ENCODE measurements at places on chromosomes 6 and 20. TPM values are rescaled to one million over a fixed set of nuclear protein-coding genes. Genes with fewer than 3 reads are reported as not detected.

The RAB23 gene
- 68.0 TPM for total RNA-seq

DNA sequence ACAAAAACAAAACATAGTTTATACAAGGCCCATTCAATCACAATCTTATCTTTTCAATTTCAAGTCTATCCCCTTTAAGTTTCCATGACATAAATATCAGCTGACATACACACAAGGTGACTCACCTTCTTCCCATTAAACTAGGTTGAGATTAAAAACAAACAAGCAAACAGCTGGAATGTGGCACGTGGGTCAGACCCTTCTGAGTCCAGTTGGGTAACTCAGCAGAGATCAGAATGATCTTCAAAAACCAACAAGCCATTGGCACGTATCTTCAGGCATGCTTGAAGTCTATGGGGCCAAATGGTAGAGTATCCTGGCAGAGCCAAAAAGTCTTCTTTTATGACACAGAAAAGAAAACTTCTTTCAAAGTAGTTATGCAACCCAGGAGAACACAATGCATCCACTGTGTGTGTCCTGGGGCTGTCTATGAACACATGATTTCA lies 603.5 kb upstream of the CITED2 start:
- H3K27me3 ChIP-seq = no peaks in the 10 kb centered on the region
- peak; percentile 64 for DNase-seq
- peaks cover 16% of the 10 kb centered on the region for H3K4me1 ChIP-seq
- no peak overlapping the region for H3K27ac ChIP-seq

GRCh38 chr20:58661598-58662473 lies 10.8 kb downstream of the STX16 start:
- H3K4me3 ChIP-seq = no peak overlapping the region
- H3K36me3 ChIP-seq = peaks cover 2% of the 10 kb centered on the region
- no peaks in the 10 kb centered on the region for H3K4me1 ChIP-seq
- DNase-seq = no peak
- no peak overlapping the region for H3K27ac ChIP-seq

DNA sequence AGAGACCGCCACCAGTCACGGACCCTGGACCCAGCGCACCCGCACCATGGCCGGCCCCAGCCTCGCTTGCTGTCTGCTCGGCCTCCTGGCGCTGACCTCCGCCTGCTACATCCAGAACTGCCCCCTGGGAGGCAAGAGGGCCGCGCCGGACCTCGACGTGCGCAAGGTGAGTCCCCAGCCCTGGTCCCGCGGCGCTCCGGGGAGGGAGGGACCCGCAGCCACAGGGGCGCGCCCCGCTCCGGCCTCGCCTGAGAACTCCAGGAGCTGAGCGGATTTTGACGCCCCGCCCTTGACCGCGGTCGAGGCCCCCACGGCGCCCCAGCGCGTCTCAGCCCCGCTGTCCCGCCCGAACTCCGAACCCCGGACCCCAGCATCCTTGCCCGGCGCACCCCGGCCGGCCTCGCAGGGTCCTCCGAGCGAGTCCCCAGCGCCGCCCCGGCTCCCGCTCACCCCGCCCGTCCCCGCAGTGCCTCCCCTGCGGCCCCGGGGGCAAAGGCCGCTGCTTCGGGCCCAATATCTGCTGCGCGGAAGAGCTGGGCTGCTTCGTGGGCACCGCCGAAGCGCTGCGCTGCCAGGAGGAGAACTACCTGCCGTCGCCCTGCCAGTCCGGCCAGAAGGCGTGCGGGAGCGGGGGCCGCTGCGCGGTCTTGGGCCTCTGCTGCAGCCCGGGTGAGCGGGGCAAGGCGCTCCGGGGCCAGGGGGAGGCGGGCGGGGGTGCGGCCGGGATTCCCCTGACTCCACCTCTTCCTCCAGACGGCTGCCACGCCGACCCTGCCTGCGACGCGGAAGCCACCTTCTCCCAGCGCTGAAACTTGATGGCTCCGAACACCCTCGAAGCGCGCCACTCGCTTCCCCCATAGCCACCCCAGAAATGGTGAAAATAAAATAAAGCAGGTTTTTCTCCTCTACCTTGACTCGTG lies at the start of gene OXT:
Gene OXT, plus strand, starts transcription at position 11 of the 920 bp plus-strand sequence. Its CDS starts 36 bp downstream, at position 47.
- H3K4me3 ChIP-seq = no peak within 1 kb of the TSS
- peaks cover 7% of the 10 kb centered on the region for H3K4me1 ChIP-seq
- DNase-seq = no peak
- no peaks in the 10 kb centered on the region for H3K36me3 ChIP-seq
- H3K27ac ChIP-seq = no peak within 1 kb of the TSS
- peaks cover 10% of the 10 kb centered on the region for H3K27me3 ChIP-seq

- H3K4me3 ChIP-seq = no peak overlapping the region
- H3K27me3 ChIP-seq = no peaks in the 10 kb centered on the region
- H3K4me1 ChIP-seq = peaks cover 3% of the 10 kb centered on the region
- DNase-seq = peak; percentile 13
- no peak overlapping the region for H3K27ac ChIP-seq
Observed at GRCh38 chr6:79377047-79377446, 142.6 kb upstream of the HMGN3 start.

DNA sequence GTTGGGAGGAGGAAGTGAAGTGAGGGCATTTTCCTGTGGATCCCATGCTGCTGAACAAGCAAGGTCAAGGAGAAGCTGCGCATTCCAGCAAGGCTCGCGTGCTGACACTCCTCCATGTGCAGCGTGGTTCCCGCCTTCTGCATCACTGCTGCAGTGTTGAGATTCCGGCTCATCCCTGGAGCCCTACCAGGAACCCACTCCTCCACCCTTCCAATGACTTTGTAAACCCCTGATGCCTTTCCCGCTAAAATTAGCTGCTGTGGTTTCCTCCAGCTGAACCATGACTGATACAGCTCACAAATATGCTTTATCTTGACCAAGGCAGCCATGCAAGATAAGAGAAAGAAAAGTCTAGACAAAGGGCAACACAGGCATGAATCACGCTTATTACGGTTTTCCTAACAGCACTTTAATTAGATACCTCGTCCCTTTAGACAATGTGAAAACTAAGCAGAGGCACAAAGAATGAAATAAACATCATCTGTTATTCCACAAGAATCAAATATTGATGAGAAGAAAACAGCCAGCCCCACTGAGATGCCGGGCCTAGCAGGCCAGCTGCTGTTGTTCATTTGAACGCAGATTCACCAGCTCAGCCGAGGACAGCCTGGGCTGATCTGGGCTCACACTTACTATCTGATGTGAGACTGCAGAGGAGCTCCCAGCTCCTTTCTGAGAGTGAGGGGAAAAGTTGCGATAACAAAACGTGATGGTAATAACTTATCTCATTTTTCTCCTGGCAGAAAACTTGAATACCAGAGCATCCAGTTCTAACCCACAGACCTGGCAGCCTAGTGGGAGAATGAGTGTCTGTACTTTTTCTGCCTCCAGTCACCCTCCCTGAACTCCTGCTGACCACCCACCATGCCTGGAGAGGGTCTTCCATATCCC lies 14.2 kb upstream of the BNIP5 start:
- DNase-seq = peak; percentile 99
- no peak overlapping the region for H3K27ac ChIP-seq
- no peaks in the 10 kb centered on the region for H3K4me1 ChIP-seq

- H3K4me3 ChIP-seq = no peak overlapping the region
- peaks cover 6% of the 10 kb centered on the region for H3K4me1 ChIP-seq
- H3K27me3 ChIP-seq = no peaks in the 10 kb centered on the region
- H3K36me3 ChIP-seq = no peaks in the 10 kb centered on the region
- no peak overlapping the region for H3K27ac ChIP-seq
Observed at GRCh38 chr6:44432726-44433125, 45.2 kb downstream of the CDC5L start.

DNA sequence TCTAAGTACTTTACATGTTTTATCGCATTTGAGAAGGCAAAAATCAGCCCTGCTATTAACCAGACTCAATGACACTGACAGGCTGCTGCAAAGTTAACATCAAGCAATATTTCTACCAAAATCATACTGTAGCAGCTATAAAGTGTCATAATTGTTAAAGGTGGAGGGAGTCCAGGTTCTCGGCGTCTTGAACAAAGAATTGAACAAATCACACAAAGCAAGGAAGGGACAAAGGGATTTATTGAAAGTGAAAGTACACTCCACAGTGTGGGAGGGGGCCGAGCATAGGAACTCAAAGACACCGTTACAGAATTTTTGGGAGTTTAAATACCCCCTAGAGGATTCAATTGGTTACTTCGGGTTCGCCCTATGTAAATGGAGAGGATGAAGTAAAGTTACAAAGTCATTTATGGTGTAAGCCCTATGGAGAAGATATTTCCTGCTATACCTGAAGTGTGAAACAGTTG lies 12.9 kb upstream of the ZNF391 start:
- DNase-seq = peak; percentile 13
- H3K36me3 ChIP-seq = no peaks in the 10 kb centered on the region
- peak overlapping the region; percentile 79 for H3K4me3 ChIP-seq
- no peak overlapping the region for H3K27ac ChIP-seq
- H3K4me1 ChIP-seq = no peaks in the 10 kb centered on the region

GRCh38 chr20:47659904-47660601 lies 125.2 kb downstream of the SULF2 start:
- no peaks in the 10 kb centered on the region for H3K4me1 ChIP-seq
- no peaks in the 10 kb centered on the region for H3K27me3 ChIP-seq
- no peaks in the 10 kb centered on the region for H3K36me3 ChIP-seq
- no peak for DNase-seq
- no peak overlapping the region for H3K4me3 ChIP-seq

- no peak for DNase-seq
- no peak overlapping the region for H3K27ac ChIP-seq
- H3K4me3 ChIP-seq = no peak overlapping the region
- H3K27me3 ChIP-seq = no peaks in the 10 kb centered on the region
- H3K36me3 ChIP-seq = no peaks in the 10 kb centered on the region
- no peaks in the 10 kb centered on the region for H3K4me1 ChIP-seq
Observed at GRCh38 chr20:52787216-52787615, 184.9 kb upstream of the TSHZ2 start.

The MRAP2 gene
- total RNA-seq = 0.17 TPM

GRCh38 chr6:57305107-57305506 lies 12.3 kb upstream of the PRIM2 start:
- H3K36me3 ChIP-seq = no peaks in the 10 kb centered on the region
- peak overlapping the region; percentile 52 for H3K27ac ChIP-seq
- H3K27me3 ChIP-seq = no peaks in the 10 kb centered on the region
- H3K4me3 ChIP-seq = no peak overlapping the region
- DNase-seq = no peak

GRCh38 chr20:25669826-25670422 lies 26.7 kb downstream of the ZNF337 start:
- no peaks in the 10 kb centered on the region for H3K27me3 ChIP-seq
- H3K27ac ChIP-seq = no peak overlapping the region

DNA sequence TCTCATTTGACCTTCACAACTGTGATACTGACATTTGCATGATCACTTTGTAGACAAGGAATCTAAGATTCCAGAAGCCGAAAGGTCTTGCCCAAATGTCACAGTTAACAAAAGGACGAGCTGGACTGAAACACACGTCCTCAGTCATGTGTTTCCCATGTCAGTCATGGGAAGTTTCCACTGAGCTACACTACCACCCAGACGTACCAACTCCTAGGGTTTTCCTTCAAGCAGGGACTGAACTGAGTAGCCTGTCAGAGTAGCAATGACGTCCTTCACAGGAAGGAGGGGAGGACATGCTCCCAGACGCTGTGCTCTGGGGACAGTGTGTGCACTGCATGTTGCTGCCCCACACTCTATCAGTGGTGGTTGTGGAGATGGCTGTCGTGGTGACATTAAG lies 215.8 kb upstream of the SMLR1 start:
- H3K27ac ChIP-seq = no peak overlapping the region
- DNase-seq = no peak
- H3K4me1 ChIP-seq = no peaks in the 10 kb centered on the region
- no peaks in the 10 kb centered on the region for H3K27me3 ChIP-seq

DNA sequence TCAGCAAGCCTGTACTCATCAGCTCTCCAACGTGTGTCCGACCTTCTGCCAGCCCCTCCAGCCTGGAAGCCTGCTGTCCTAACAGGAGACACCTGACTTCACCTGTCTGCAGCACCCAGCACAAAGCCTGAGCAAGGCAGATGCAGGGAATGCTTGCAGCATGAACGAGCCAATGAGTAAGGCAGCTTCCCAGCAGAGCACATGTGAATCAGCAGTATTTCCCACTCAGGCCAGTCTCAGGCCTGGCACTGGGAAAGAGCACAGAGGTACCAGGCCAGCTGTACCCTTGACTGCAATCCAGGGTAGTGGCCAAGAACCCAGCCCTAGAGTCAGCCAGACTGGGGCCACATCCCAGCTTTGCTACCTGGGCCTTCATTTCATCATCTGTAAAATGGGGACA lies 120.8 kb downstream of the MAFB start:
- no peak overlapping the region for H3K27ac ChIP-seq
- no peak overlapping the region for H3K4me3 ChIP-seq
- no peaks in the 10 kb centered on the region for H3K36me3 ChIP-seq
- peaks cover 4% of the 10 kb centered on the region for H3K4me1 ChIP-seq
- DNase-seq = peak; percentile 11

DNA sequence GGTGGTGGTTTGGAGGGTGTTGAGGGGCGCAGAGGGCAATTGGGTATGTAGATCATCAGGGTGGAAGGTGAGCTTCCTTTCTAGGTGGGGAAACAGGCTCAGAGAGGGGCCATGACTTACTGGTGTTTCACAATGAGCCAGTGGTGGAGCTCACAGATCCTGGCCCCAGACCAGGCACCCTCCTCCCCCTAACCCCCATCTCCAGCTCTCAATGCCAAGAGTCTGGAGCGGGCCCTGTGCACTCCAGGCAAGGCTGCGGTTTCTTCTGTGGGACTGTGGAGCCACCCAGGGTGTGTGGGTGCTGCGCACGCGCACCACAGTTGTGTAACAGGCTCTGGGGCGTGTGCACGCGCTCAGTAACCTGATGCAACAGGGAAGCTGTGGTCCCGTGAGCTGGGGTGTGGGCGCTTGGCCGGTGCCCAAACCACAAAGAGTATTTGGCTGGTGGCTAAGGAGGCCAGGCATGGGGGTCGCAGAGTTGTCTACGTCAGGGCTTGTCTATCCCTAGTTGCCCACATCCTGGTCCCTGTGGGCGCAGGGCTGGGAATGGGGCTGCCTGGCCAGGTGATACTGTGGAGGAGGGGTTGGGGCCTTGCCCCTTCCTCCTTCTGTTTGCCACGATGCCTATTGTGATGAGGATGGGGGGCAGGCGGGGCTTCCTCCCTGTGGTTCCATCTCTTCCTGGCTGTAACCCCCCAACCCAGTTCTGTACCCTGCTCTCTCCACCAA lies 37.5 kb upstream of the MRPS18A start:
- peaks cover 12% of the 10 kb centered on the region for H3K27me3 ChIP-seq
- DNase-seq = peak; percentile 92

- H3K4me1 ChIP-seq = no peaks in the 10 kb centered on the region
- H3K27ac ChIP-seq = no peak overlapping the region
- H3K27me3 ChIP-seq = no peaks in the 10 kb centered on the region
- H3K36me3 ChIP-seq = no peaks in the 10 kb centered on the region
- no peak overlapping the region for H3K4me3 ChIP-seq
Observed at GRCh38 chr6:4928426-4928825, 75.4 kb downstream of the RPP40 start.

The COL9A3 gene
- total RNA-seq = 0.17 TPM

DNA sequence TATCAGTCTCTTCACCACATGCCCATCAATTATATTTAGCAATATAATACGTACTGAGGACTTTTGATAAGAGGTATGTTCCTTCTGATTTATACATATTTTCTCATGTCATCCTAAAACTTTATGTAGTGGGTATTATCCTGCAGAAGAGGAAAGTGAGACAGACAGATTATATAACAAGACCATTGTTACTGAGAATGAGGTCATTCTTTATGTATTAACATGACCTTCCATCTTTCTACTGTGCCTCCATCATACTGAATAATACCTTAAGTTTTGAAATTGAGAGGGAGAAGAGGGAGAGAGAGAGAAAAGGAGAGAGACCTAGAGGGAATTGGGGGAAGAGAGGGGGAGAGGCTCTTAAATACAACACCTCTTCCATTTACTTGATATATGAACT lies 90.9 kb upstream of the CARMIL1 start:
- peaks cover 7% of the 10 kb centered on the region for H3K4me1 ChIP-seq
- H3K27ac ChIP-seq = no peak overlapping the region
- H3K36me3 ChIP-seq = no peaks in the 10 kb centered on the region
- H3K27me3 ChIP-seq = no peaks in the 10 kb centered on the region
- no peak for DNase-seq

Measured in fibroblast of lung (primary cell).